Stimulated activated CD4-positive, alpha-beta T cell treated with anti-CD3 and anti-CD28 coated beads, Interleukin-2, amount 100 ng/mL, for 48 hours (primary cell): ENCODE measurements at places on chromosomes 13 and 19.
A peak's percentile ranks its signal among the peaks of the same experiment; 100 is the strongest.

DNA sequence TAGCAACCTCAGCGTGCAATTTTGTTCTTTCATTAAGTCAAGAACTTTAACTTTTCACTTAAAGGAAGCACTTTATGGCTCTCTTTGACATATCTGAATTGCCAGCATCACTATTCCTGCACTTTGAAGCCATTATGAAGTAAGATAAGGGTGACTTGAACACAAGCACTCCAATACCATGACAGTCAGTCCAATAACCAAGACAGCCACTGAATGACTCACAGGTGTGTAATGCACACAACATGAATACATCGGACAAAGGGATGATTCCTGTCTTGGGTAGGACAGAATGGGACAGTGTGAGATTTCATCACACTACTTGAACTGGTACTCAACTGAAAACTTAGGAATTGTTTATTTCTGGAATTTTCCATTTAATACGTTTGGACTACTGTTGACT is 233.7 kb upstream of the IPO5 start:
- no peak for DNase-seq

DNA sequence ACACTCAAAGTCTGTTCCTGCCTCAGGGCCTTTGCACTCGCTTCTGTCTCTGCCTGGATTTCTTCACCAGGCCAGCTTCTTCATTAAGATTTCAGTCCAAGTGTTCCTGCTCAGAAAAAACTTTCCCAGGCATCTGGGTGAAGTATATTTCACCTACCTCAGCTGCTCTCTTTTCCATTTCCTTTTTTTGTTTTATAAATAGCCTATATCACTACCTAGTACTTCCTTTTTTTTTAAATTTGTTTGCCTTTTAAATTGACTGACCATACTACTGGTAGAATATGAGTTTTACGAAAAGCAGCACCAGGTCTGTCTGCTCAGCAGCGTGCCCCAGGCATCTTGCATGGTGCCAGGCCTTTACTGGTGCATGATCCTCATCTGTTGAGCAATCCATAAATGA is 1064.4 kb downstream of the UQCRFS1 start:
- no peak for DNase-seq

DNA sequence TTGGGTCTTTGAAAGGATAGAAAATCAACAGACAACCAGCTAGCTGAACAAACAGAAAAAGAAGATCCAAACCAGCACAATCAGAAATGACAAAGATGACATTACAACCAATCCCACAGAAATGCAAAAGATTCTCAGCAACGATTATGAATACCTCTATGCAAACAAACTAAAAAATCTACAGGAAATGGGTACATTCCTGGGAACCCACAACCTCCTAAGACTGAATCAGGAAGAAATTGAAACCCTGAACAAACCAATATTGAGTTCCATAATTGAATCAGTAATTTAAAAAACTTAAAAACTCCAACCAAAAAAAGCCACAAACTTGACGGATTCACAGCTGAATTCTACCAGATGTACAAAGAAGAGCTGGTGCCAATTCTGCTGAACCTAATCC is 20.9 kb upstream of the C1QTNF9B start:
- no peak for DNase-seq

GRCh38 chr13:110942248-110942981 is 27.5 kb upstream of the ANKRD10 start:
- peak; percentile 19 for DNase-seq

GRCh38 chr13:36887758-36888521 is 32.1 kb downstream of the SMAD9 start:
- DNase-seq = no peak

GRCh38 chr19:54650108-54650655 is 12.6 kb upstream of the LILRB4 start:
- no peak for DNase-seq

DNA sequence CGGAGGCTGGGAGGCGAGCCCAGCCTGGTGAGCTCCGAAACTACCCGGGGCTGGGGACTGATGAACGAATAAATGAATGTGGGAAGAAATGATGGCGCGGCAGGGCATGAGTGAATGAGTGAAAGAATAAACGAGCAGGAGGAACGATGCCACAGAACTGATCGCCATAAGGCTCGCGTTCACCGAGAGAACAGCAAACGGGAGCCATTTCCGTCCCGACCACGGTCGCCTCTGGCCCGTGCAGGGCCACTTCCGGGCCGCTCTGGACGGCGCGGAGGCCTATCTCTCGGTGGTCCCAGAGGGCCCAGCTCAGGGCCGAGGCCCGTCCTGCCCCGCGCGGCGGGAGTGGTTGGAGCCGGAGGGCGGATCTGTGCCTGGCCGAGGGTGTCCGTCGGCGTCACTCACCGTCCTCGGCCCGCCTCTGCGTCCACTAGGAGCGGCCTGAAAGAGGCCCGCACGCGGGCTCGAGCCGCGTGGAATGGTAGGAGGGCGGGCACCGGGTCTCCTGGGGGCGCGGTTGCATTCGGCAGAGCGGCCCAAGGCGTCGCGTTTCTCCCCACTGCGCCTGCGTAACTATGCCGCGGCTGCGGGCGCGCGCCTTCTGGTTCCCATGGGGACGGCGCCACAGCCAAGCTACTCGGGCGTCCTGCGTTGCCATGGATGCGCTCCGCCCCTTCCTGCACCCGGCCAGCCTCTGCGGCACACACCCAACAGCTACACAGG is at the start of gene ZNF497:
TSS of gene ZNF497 (minus strand) at position 480 of the 723 bp plus-strand sequence. CDS start 5,116 bp downstream, outside the sequence.
- peak; percentile 96 for DNase-seq

DNA sequence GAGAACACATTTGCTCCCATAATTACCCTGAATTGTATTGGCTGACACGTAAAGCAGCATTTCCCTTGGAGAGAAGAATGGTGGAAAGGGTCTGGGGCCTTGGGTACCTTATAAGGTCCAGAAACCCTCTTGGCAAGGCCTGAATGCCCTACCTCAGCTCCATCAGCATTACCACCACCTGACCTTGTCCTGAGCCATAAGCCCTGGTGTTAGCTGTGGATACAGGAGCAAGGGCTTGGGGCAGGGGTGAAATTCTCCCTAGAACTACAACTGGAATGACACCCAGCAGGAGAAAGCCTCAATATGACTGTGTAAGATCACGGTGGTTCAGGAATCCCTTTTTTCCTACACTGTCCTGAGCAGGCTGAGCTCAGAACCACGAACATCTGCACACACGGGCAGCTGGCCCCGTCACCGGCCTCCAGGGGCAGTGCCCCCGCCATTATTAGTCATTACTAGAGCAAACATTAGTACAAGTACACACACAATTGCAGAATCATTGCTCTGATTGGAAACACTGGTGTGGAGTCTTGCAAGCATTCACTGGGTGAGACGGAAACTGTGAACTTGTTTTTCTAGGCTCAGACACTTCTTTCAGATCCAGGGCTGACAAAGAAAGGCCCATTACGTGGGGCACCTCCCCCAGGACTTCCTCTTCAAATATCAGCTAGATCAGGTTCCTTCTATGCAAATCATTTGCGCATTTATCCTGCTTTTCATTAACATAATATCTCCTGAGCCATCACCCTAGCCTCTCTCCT is 26.8 kb upstream of the MTIF3 start:
- no peak for DNase-seq

DNA sequence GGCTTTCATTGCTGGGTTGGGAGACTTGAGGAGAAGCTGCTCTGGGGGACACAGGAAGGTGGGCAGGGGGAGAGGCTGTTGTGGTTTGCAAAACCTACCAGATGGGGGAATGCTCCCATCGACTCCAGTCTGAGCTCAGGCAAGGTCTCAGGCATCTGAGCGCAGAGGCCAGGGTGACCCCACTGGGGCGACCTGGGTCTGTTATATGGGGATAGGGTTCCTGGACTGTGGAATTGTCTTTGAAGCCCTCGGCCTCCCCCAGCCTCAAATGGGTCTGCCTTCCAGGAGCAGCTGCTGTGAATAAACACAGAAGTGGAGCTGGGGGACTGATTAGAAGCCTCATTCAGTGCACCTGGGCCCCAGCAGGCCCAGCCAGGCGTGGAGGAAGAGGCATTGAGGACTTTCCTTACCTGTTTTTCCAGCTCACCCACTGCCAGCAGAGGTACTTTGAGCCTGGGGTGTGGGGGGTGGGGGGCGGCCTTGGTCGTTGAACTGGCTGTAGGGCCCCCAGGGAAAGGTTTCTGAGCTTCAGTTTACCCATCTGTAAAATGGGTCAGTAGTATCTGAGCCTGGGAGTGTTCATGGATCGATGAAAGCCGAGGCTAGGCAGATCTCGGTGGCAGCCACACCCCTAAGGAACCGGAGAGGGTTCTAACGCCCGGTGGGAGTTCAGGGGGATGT is 1.4 kb downstream of the CERS4 start:
- DNase-seq = no peak

GRCh38 chr13:20171364-20171763 is 10.5 kb upstream of the GJA3 start:
- no peak for DNase-seq

- DNase-seq = no peak
These were observed 106.0 kb downstream of the RAP2A start for GRCh38 chr13:97539651-97540610.

GRCh38 chr13:41334810-41335209 is 23.7 kb downstream of the NAA16 start:
- no peak for DNase-seq

- no peak for DNase-seq
These were observed 9.4 kb upstream of the GRAMD1A start for GRCh38 chr19:34990578-34991192.

DNA sequence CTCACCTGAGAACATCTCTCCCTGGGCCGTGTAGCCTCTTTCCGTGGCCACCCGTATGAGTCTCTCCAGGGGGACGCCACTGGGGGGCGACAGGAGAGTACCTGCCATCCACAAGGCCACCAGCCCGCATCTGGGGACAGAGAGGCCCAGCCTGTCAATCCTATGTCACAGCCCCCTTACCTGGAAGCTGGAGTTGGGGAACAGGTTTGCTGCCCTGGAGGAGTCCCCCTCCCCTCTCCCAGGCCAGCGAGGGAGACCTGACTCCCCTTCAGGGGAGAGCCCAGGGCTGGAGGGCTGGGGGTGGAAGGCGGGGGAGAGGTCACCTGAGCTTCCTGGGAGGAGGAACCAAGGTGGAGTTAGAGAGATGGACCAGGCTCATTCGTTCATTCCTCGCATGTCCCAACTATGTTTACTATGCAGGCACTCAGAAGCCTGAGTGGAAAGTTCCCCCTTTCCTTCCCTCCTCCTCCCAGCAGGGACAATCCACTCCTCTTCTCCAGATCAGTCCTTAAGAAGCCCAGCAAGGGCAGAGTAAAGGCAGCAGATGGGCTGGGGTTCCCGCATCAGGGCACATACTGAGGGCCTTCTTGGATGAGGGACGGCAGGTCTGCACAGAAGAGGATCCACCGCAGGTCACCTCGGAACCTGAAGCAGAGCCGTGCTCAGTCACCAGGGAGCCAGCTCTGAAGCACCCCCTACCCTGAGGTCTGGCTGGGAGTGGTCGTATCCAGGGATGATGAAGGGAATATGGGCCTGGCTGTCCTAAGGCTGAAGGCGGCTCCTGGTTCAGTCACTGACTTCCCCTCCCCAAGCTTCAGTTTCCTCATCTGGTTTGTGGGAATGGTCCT is 5.5 kb downstream of the ACTMAP start:
- DNase-seq = no peak

DNA sequence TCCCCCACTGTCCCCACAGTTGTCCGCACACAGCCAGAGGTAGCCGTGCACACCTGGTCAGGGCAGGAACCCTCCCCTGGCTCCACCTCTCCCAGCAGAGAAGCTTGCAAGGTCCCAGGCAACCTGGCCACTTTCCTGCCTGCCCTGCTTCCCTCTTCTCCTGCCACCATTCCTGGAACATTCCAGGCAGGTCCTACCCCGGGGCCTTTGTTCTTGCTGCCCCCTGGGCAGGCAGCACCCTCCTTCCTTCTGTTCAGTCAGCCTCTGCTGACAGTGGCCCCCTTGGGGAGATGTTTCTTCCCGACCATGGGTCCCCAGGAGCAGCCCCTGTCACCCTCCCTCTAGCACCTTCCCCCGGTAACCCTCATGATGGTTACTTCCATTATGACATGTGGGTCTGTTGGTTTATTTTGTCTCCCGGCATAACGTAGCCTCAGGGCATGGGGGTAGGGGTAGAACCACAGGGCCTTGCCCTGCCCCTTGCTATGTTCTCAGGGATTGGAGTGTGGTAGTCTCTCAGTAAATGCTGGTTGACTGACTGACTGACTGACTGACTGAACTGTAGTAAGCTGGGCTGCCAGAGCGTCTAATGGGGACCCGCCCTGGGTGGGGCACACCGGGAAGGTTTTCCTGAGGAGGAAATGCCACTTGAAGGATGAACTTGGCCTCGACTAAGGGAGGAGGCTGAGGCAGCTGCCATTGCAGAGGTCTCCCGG is 10.8 kb downstream of the PAK4 start:
- no peak for DNase-seq

DNA sequence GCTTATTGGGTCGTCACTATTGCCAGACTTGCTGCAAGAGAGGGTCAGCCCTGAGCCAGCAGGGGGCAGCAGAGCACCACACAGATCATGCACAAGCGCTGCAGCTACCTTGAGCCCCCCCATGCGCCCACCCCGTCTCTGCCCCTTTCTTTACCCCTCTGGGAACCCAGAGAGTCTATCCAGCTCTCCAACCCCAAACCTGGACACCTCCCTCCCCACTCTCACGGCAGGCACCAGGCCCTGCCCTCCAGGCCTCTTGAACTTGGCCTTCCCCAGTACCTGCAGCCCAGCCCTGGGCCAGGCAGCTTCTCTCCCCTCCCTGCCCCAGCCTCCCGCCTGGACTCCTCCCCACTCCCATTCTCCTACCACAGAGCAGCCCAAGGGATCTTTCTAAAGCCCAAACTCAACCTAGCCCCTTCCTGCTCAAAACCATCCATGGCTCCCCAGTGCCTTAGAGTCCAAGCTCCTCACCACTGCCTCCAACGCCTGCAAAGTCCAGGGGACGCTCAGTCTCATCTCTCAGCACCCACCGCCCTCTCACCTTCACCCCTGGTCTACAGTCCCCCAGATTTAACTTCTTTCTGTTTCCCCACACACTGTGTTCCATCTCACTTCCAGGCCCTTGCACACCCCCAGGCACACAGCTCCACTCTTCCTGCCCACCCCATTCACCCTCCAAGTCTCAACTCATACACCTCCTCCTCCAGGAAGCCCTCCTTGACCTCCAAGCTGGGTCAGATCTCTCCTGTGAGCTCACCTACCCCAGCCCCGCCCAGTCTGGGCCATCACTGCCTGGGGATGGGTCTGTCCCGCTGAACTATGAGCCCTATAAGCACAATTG is 9.4 kb upstream of the CEACAM16 start:
- DNase-seq = peak; percentile 79

- no peak for DNase-seq
These were observed 858 bp upstream of the USP12 start for GRCh38 chr13:27172495-27172842.

- DNase-seq = no peak
These were observed 9.0 kb downstream of the SIGLEC11 start for GRCh38 chr19:49951806-49952478.

DNA sequence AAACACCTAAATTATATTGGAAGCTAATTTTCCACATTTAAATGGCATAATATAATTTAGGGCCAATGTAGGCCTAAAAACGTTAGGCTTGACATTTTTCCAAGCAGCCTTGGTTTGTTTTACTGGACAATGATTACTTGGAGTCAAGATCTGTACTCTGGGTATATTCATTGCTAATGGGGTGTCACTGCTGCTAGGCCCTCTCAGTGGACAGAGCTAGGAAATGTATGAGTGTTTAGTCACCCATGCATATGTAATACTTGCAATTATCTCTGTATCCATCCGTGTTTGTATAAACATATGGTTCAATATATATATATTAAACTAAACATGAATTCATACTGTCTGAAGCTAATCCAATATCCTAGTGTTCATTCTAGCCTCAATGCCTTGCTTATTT is 598.1 kb downstream of the DCT start:
- DNase-seq = no peak
